ENCODE measurements at places on chromosomes 4 and X. TPM values are rescaled to one million over a fixed set of nuclear protein-coding genes. Genes with fewer than 3 reads are reported as not detected.

The ALPK1 gene
- total RNA-seq = 4.4 TPM

The ARHGAP36 gene
- not detected for total RNA-seq

The TEC gene
- total RNA-seq = 1.7 TPM

The PDZD4 gene
- 0.68 TPM for total RNA-seq

The SATL1 gene
- total RNA-seq = not detected

The CABS1 gene
- not detected for total RNA-seq

Measured in dermis blood vessel endothelial cell (primary cell).